ENCODE measurements at places on chromosomes 12 and 14.

GRCh38 chr12:74021937-74022336 is 515.7 kb upstream of the ATXN7L3B start:
- peak; percentile 56 for DNase-seq

- DNase-seq: no peak
Observed at GRCh38 chr14:94568186-94568585, 6.9 kb downstream of the SERPINA4 start.

GRCh38 chr12:54700301-54700700 is 52.1 kb upstream of the DCD start:
- no peak for DNase-seq

DNA sequence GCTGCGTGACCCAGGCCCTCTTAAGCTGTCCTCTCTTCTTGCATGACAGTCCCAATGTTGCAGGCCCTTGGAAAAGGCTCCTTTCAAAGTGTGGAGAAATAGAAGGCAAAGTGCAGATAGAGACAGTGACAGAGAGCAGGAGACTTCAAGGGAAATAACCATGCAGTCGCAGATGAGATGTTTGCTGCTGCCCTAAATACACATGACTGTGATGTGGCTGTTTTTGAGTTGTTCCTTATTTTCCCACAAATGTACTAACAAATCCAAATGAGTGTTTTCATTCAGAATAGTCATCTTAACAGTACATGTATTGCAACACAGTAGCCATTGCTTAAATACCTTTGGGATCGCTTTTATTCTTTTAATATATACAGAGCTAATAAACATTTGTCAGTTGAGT is 101.6 kb downstream of the SLC15A5 start:
- DNase-seq: no peak

GRCh38 chr12:22900401-22900800 is 275.4 kb downstream of the ETNK1 start:
- no peak for DNase-seq

GRCh38 chr14:58805057-58805456 is 167.3 kb downstream of the DACT1 start:
- peak; percentile 73 for DNase-seq

GRCh38 chr14:23171222-23171975 is 12.1 kb downstream of the SLC7A8 start:
- DNase-seq: no peak

DNA sequence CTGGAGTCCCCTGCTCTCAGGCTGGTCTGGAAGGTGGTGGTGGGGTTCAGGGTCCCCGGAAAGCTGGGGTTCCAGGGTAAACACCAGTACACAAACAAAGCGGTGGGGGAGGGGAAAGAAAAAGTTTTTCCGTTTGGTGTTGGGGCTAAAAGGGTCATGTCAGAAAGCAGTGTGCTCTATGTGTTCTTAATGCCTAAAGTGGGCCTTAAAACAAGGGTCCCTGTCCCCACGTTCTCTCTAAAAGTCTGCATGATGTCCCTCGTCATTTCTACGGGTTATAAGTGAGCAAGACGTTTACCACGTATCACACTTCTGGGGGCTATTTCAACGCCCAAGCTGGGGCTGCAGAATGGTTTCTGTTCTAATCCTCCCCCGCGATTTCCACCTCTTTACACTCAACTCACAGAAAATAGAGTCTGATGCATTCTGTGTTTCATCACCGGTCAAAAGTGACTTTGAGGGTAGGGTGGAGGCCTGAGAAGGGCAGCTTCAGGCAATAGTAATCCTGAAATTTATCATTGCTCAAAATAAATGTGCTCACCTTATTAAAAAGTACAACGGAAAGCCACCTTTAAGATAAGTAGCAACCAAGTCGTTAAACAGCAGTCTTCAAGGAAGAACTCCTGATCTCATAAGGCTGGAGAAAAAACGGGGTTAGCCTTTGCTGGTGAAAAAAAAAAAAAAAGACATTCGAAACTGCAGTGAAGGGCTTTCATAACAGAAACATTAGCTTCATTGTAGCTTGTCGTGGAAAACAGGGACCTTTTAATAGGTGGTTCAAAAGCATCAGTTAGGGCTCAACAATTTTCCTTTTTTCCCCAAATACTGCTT is 63.9 kb upstream of the PTGR2 start:
- DNase-seq: peak; percentile 62

DNA sequence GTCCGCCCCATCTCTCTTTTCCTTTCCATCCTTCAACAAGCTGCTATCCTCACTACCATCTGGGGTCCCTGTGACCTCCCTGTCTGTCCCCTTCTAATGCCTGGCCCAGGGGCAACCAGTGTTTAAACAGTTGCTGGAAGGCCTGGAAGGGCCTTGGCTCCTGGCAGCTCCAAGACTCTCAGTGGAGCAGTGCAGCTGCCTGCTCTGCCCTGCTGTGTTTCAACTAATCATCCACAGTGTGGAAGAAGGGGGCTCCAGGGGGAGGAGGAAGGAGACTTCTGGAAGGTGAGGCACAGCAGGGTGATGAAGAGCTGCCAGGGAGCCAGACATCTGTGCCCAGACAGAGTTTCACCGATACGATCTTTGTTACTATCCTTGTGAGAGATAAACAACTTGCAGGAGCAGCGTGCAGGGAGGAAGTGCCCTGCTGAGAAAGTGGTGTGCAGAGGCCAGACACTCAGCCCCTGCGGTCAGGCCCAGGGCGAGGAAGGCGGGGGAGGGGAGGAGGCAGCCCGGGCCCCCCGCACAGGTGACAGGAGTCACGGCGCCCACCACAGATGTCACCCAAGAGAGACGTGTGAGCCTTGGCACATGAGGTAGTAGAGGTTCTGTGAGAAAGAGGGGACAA is 1061.8 kb downstream of the BCL11B start:
- DNase-seq: peak; percentile 1

DNA sequence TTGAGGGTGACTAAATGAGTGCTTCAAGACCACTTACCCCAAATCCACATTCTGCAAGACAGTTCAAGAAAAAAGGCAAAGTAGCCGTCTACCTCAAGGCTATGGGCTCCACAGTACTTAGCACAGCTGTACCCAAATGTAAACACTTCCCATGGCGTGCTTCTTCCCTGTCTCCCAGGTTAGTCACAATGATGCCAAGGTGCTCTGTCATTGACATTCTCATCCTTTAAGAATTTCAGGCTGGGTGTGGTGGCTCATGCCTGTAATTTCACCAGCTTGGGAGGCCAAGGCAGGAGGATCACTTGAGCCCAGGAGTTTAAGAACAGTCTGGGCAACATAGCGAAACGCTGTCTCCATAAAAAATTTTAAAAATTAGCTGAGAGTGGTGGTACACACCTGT is 51.2 kb upstream of the CERS5 start:
- DNase-seq: no peak

- DNase-seq: no peak
Observed at GRCh38 chr14:77212097-77212870, 30.7 kb downstream of the TMEM63C start.

- DNase-seq: no peak
Observed at GRCh38 chr12:75746621-75747020, 235.2 kb upstream of the KRR1 start.

- DNase-seq: no peak
Observed at GRCh38 chr12:84113666-84114065, 798.9 kb downstream of the SLC6A15 start.

- DNase-seq: no peak
Observed at GRCh38 chr12:28340261-28341045, 150.2 kb downstream of the CCDC91 start.

- DNase-seq: no peak
Observed at GRCh38 chr12:114933428-114934160, 249.6 kb upstream of the TBX3 start.

DNA sequence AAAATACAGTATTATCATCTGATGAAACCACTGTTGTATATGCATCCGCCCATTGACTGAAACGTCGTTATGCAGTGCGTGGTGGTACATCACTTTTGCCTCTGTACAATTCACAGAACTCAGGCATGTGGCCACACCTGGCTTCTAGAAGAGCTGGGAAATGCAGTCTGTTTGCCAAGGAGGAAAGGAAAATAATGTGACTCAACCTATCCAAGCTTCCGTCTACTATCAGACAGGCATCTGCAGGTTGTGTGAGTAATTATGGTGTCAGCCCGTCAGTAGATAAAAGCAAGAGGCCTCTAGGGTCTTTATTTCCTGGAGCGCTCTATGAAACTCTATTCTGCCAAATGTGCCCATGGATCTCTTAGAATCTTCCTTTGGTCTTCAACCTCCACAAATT is 111.6 kb downstream of the BBS10 start:
- DNase-seq: no peak

- no peak for DNase-seq
Observed at GRCh38 chr12:96146747-96147146, 47.4 kb upstream of the ELK3 start.

GRCh38 chr12:82954572-82954971 is 267.9 kb downstream of the TMTC2 start:
- no peak for DNase-seq

DNA sequence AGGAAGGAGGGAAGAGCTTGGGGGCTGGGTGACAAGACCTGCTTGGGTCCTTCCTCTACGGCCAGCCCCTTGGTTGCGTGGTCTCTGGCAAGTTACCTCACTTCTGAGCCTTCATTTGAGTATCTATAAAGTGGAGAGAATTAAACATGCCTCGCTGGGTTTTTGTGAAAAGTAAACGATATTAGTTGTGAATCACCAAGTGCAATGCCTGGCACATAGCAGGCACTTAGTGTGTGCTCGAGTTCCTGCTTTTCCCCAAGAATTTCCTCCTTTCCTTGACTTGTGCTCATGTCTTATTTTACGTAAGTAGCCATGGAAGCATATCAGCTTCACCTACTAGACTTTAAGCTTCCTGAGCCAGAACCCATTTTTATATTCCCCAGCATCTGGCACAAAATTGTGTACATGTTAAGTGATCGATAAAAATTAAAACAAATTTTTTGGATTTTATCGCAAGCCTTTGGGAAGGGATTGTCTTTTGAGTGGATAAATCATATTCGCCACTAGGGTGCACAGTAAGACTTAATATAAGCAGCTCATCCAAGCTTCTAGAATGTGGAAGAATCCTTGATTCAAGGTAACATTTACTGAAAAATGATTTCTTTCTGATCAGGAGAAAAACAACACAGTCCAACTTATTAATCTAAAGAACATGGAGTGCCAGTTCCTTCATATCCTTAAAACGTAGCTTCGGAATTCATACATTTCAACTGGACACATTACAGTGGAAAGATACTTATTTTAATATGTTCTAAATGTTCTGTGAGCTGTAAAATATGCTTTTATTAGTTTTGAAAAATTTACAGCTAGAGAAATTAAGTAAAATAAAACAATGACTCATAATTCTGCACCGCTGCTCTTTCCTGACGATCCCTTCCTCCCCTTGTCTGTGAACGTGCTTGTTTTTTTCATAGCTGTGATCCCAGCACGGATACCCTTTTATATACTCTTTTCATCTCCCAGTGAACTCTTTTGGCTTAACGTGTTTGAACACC is 62.0 kb downstream of the SLC25A47 start:
- peak; percentile 81 for DNase-seq

- no peak for DNase-seq
Observed at GRCh38 chr14:72618424-72618823, 275.5 kb downstream of the DPF3 start.

- peak; percentile 34 for DNase-seq
Observed at GRCh38 chr14:29741909-29742401, 185.7 kb downstream of the PRKD1 start.

DNA sequence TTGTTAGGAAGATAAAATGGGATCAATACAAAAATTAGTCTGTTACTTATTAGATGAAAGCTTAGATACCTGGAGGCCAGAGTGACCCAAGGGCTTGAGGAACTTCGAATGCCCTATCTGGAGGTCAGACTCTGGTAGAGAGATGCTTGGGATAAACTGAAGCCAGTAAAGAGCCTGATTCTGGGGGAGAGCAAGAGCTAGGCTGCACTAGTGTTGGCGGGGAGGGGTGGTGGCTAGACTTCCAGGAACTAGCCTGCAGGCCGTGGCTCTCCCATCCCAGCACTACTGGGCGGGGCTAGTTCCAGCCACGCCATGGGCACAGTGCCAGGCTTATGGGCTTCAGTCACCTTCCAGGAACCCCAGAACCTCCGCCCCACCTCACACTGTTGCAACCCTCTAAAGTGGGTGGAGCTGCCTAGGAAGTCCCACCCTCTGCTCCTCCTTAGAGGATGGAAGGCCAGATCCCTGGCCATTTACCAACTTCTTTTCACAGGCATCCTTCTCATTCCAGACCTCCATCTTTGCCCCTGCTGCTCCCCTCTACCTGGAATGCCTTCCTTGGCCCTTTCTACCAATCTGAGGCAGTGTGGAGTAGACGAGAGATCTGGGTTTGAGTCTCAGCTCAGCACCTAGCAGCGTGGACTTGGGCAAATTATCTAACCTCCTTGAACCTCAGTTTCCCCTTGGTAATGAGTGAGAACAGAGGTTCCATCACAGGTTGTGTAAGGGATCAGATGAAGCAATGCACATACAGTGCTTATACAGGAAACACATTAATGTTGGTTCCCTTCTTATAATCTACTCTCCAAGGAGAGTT is 6.3 kb upstream of the NFE2 start:
- DNase-seq: peak; percentile 61

GRCh38 chr12:5783289-5783920 is 161.7 kb downstream of the ANO2 start:
- peak; percentile 55 for DNase-seq

DNA sequence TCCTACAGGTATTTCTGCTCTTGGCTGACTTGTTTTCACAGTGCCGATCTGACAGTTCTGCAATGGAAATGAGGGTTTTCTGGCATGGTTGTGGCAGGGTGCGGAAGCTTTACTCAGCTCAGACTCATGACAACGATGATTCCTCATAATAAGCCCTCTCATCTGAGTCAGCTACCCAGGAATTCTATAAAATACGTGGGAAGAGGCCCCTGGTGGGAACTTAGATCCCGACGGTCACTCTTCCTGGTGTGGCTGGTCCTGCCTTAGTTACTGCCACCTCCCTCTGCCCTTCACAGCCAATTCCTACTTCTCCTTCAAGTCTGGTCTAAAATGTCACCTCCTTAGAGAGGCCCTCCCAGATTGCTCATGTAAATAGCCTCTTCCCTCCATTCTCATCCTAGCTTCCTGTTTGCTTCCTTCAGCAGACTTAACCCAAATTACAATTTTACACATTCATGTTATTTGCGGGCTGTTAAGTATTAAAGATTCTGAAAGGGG is 104.2 kb upstream of the MAP1LC3B2 start:
- peak; percentile 40 for DNase-seq

DNA sequence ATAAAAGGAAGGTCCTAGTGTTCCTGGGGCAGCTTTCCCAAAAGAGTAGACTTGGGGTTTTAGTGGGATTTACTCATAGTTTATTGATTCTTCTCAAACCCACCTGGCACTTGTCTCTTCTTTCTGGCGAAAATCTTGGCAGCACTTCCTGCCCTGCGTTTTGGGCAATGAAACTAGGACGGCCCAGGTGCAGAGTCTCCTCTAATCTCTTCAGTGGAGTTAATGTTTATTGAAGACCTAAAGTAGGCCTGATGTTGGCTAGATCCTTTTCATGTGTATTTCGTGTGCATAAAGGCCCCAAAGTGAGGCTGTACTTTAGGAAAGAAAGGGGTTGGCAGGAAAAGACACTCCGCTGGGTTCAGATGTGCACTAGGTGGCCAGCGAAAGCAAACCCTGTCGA is 5.1 kb downstream of the WNT5B start:
- DNase-seq: no peak

- peak; percentile 86 for DNase-seq
Observed at GRCh38 chr12:111766608-111767361, at the start of gene ALDH2. ALDH2 (plus strand) TSS chr12:111766933; CDS start chr12:111766983, 50 bp downstream.
